ENCODE measurements at places on chromosomes 5 and 9.

- DNase-seq: no peak
These were observed 37.8 kb downstream of the RALGPS1 start for GRCh38 chr9:126952205-126952977.

DNA sequence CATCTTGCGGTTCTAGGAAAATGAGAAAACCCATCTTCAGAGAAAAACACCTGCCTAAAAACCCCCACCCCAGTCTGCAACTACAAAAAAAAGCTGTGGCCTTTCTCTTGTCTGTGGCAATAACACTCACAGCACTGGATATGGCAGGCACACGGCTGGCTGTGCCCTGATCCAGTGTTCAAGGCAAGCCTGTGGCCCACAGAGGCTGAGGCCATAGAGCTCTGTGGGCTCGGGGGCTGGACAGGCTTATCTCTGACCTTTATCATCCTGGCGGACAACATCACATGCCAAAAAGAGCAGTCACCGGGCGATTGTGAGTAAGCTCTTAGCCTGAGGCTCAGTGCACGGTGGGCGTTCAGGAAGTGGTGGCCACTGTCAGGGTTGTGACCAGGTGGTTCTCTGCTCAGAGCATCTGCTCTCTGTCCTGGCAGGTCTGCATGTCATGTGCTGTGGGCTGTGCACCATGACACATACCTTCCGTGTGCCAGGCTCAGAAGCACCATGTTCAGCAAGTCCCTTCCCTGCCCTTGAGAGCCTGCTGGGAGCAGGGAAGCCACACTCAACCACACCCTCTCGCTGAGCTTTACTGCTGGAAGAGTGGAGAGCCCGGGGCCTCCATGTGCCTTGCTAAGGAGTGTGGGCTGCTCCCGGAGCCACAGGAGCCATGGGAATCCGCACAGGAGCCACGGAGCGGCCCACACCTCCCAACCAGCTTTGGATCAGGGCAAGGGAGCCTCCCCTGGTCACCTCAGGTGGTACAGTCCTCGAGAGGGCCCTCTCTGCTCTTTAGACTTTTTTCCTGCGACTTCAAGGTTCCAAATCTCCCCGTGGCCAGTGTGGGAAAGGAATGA is 34.6 kb upstream of the WDR38 start:
- DNase-seq: no peak

DNA sequence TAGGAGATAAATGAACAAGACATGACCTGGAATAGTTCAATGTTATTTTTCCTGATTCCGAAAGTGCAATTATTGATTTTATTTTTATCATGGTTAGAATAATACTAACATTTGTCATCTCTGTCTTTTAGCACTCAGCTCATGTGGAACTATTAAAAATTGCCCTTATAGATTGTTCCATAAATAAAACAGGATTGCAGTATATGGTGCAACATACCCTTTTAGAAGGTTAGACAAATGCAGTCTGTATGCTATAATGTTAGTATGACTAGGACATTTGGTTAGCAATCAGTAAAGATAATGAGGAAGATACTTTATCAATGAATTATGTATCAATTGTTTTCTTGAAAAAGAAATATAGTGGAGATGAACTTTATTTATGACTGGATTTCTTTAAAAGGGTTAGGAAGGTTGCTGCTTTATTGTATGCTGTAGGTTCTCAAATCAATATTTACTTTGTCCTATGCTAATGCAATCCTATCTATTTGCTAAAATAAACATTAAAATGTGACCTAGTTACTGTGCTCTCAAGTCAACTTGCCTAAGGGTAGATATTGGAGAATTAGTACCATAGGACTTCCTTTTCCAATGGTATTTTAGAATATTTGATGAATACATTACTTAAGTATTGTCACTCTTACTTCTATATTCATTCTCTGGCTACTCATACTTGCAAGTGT is 348.9 kb upstream of the ISL1 start:
- DNase-seq: no peak

GRCh38 chr9:78006734-78007133 is 24.9 kb downstream of the GNAQ start:
- DNase-seq: no peak

DNA sequence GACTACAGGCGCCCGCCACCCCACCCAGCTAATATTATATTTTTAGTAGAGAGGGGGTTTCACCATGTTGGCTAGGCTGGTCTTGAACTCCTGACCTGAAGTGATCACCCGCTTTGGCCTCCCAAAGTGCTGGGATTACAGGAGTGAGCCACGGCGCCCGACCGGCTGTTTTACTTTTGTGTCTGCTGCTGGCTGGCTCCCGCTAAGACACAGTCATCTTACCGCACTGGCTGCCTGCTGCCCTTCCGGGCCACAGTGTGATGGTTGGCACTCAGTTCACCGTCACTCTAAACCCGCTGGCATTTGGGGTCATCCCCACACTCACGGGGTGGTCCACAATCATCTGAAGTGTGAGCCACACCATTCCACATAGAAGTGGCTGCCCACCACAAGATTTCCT is 93.7 kb downstream of the WDR41 start:
- DNase-seq: no peak

DNA sequence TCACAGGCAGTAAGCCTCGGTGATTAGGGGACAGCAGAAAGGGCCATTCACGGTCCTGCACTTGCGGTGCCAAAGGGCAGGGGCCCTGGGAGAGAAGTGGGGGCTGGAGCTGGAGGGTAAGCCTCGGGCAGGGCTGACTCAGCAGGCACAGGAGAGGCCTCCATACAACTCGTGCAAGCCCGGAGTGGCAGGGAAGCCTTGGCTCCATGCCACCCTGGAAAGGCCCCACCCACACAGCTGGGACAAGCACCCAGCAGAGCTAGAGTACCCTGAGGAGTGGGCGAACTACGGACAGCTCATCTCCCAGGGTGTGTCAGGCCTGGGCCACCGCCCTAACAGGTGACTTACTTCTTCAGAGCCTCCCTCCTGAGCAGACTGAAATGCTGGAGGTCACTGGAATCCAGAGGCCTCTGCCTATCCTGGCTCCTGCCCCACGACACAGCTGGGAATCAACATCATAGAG is 5.6 kb upstream of the CAMK2A start:
- no peak for DNase-seq

DNA sequence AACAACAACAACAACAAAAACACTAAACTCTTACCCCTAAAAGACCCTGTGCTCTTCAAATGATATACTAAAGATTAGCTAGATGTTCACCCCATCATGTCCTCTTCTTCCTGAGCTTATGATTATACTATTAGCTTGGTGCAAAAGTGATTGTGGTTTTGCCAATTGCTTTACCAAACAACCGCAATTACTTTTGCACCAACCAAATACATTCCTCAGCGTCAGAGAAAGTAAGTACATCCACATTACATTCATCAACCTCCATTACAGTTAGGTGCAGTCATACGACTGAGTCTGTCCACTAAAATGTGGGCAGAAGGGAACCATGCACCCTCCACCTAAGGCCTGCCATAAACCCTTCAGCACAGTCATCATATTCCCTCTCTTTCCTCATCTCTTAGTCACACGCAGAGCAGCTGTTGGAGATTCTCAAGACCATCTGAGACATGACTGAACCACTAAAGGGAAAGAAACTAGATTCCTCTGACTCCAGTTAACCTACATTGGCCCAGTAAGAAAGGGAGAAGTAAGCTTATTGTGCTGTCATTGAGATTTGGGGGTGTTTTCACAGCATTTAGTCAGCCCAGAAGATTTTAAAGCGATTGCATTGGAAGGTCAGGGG is 181.6 kb upstream of the TLE4 start:
- no peak for DNase-seq

- DNase-seq: no peak
These were observed 75.9 kb upstream of the DAB2 start for GRCh38 chr5:39500551-39501175.

Data from immature natural killer cell (primary cell).